ENCODE measurements at places on chromosomes 7 and 10.
A peak's percentile ranks its signal among the peaks of the same experiment; 100 is the strongest.

DNA sequence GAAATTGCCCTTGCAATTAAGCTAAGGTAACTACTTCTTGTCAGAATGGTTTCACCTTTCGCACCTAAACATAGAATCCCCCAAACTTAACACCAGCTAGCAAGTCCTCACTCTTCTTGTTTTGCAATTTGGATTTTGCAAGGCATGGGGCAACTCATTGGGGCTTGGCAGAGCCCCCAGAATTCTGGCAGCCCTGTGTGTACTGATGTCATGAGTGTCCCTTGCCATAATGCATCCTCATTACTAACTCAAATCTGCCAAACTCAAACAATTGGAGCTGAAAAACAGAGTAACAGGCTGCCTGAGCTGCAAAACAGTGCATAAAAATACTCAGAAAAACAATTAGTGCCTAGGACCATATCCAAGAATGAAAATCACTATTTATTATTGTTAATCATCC is 7.9 kb upstream of the XPNPEP1 start:
- DNase-seq, result no peak

- no peak for DNase-seq
These were observed 75.5 kb downstream of the ARHGAP22 start for GRCh38 chr10:48529331-48529730.

DNA sequence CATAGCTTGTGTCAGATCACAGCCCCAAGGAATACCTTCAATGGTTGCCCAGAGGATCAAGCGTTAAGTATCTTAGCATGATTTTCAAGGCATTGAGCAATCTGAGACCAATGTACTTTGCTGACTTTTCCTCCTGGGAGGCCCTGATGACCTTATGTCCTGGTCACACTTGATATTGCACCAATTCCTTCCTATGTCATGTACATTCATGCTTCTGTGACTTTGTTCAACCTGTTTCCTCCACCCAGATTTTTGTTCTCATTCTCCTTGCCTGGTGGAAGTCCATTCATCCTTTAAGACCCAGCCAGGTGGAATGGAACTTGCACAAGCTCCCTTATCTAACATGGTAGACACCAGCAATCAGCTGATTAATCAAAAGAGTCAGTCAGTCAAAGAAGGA is 160.8 kb downstream of the PFKFB3 start:
- DNase-seq, result no peak

DNA sequence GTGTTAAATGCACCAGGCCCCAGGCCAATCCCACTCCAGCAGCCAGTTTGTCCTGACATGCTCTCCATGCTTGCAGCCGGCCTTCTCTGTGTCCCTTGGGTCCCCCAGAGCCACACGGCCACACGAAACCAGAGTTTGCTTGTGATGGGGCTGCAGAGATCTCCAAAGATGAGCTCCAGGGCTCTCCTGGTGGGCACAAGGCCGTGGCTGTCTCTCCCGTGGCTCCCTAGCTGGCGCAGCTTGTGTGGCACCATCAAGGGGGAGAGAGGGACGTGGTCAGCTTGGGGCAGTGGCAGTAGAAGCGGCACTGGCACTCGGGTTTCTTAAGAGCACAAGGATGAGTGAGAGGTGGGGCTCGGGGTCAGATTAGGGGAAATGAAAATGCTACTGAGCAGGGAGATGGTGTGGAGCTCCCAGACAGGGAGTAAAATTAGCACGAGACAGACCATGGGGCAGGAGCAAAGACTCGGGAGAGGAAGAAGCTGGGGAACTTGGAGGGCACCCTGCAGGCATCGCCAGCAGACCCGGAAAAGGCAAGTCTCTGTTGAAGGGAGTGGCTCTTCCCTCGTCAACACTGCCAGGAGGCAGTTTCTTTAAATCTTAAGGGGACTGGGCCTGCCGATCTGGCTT is 572.5 kb upstream of the FOXK1 start:
- DNase-seq, result no peak

GRCh38 chr7:42878303-42878702 is 33.6 kb downstream of the C7orf25 start:
- DNase-seq, result no peak

DNA sequence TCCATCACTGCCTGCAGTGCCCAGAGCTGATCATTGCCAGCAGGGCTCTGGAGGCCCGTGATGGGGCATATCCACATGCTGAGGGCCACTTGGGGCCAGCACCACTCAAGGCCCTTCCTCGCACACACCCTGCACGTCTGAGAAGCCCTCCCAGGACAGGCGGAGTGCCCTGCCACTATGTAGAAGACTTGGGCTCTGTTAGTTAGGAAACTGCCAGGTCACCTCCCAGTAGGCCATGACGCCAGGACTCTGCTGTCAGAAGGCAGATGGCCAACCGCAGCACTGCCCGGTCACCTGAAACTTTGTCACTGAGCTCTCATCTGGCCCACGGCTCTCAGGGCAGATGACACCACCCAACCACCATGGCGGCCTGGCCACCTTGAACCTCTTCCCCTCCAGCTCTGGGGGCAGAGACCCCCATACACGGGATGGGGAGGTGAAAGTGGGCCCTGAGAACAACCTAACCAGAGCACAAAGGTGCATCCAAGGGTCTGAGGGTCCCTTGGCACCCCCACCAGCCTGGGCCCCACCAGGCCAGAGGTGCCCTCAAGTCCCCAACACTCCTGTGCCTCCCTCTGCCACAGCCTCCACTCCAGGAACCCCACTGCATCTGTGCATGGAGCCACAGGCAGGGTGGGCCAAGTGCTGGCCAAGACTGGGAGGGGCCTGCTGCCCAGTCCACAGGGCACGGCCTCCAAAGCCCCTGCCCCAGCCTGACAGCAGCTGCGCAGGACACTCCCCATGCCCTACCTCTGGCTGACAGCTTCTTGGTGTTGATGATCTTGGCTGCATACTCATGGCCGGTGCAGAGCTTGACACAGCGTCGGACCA is 41.8 kb downstream of the CAMK2B start:
- no peak for DNase-seq

DNA sequence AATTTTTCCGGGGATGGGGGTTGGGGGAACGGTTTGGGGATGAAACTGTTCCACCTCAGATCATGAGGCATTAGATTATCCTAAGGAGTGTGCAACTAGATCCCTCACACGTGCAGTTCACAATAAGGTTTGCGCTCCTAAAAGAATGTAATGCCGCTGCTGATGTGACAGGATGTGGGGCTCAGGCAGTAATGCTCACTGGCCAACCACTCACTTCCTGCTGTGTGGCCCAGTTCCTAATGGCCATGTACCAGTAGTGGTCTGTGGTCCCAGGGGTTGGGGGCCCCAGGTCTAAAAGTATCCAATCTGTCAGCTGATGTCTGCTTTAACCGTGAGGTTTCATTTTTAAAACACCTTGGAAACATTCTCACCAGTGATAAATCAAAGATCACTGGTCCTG is 2.2 kb downstream of the STN1 start:
- no peak for DNase-seq

GRCh38 chr7:48441848-48442492 is 270.7 kb downstream of the ABCA13 start:
- DNase-seq, result no peak

GRCh38 chr10:97861097-97861750 is 11.6 kb downstream of the GOLGA7B start:
- peak; percentile 19 for DNase-seq

DNA sequence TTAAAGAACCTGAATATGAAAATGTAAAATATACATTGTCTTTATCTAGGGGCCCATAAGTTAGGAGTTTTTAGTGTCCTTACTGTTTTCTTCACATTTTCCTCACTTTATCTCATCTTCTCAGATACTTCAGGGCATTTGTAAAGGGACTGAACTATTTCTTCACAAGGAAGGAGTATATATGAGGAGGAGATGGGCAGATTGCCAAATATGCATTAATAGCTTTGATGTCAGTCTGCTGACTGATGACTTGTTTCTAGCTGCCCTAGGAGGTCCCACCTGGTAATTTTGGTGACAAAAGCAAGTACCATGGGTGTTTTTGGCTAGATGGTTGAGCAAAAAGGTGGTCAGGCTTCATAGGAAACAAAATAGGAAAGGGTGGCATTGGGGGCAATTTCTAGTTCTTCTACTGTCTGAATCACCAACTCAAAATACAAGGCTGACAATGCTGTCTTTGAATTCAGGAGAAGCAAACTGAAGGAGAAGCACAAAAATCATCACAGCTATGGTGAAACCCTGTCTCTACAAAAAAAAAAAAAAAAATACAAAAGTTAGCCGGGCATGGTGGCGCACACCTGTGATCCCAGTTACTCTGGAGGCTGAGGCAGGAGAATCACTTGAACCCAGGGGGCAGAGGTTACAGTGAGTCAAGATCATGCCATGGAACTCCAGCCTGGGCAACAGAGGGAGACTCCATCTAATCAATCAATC is 10.4 kb upstream of the STRIP2 start:
- peak; percentile 9 for DNase-seq

DNA sequence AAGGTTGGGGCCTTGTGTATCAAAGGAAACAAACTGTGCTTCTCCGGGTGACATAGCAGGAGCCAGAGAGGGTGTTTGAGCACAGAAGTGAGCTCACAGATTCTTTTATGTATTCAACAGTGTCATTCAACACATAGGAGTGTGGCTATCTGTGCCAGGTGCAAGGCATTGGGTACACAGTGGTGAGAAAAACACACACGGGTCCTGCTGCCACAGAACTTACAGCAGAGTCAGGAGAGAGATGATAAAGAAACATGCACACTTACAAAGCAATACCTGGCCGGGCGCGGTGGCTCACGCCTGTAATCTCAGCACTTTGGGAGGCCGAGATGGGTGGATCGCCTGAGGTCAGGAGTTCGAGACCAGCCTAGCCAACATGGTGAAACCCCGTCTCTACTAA is 16.3 kb upstream of the ECHDC3 start:
- no peak for DNase-seq

GRCh38 chr10:86690657-86691084 is 22.4 kb downstream of the LDB3 start:
- DNase-seq, result no peak

DNA sequence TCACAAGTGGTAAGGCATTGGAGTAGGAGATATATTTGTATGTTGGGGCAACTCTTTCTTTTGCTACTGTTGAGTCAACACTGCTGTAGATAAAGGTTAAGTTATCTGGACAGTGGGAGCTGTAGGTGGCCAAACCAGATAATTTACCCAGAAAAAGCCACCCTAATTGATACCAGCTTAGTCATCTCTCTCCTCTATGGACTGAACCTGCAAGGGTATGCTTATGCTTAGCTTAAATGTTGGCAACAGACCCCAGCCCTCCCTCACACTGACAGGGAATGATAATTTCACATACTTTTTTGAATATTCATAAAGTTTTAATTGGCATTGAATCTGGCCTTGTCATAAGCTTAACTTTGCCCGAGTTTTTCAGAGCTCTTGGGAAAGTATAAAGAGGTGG is 66.3 kb downstream of the CREB5 start:
- DNase-seq, result no peak

DNA sequence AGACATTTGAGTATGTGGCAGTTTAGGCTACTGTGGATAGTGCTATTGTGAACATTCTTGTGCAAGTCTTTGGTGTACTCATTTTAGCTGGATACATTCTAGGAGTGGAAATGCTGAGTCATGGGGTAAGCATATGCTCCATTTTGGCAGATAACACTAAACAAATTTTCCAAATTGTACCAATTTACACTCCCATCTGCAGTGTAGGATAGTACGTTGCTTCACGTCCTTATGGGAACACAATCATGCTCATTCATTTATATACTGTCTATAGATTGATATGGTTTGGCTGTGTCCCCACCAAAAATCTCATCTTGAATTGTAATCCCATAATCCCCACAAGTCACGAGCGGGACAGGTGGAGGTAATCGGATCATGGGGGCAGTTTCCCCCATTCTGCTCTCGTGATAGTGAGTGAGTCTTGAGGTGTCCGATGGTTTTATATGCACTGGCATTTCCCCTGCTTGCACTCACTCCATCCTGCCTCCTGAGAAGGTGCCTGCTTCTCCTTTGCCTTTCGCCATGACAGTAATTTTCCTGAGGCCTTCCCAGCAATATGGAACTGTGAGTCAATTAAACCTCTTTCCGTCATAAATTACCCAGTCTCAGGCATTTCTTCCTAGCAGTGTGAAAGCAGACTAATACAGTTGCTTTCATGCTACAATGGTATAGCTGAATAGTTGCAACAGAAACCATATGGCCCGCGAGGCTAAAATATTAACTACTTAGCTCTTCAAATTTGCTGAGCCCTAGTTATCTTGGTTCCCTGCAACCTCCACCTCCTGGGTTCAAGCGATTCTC is 25.6 kb downstream of the RNF216 start:
- peak; percentile 83 for DNase-seq

GRCh38 chr10:1523221-1523620 is 214.1 kb downstream of the ADARB2 start:
- DNase-seq, result no peak

DNA sequence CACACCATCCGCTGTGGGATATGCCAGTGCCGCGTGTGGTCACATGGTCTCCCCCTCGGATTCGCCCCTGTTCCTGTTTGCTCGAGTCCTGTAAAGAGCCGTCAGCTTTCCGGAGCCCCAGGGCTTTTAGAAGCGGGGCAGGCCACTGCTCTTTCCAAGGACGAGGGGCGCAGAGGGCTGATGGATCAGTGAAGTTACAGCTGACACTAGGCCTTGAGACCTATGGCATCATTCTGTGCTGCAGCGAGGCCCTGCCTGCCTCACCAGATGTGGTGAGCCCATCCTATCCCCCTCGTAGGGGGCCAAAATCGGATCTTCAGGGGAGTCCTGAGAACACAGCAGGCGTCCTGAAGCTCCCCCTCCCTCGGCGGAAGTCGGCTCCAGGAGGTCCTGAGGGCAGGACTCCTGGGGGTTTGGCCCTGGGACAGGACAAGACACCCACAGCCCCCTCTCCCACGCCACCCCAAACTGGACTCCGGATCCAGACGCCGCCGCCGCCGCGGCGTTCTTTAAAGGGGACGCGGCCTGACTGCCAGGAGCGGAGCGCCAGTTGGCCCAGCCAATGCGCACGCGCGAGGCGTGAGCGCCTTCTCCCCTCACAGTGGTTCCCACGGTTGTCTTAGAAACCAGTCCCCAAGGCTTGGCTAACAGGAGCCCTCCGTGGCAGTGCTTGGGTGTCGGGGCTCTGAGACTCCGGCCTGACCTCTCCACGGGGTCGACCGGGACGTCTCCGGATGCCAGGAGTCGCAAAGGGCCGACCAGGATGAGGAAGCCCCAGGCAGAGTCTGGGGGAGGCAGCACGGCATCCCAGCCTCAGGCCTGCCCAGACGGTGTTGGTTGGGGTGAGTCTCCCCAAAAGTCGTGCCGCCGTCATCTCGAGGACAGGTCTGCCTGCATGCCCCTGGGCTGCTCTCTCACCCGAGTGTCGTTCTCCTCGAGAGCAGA is 371.7 kb downstream of the ZNF716 start:
- DNase-seq, result no peak

- no peak for DNase-seq
These were observed 45.0 kb downstream of the ZFAND4 start for GRCh38 chr10:45627412-45628048.

DNA sequence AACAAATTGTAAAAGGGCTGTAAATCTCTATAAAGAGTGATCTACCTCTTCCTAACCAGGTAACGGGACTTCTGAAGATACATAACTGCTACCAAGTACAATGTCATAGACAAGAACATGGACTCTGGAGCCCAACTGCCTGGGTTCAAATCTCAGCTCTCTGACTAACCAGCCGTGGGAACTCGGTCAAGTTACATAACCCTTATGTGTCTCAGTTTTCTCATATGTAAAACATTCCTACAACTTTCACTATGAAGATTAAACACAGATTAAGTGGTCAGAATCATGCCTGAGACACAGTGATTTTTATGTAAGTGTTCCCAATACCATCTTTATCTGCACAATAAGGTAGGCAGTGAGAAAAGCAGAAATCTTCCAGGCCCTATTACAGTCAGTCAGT is 52.6 kb downstream of the ITGB1 start:
- DNase-seq, result no peak

GRCh38 chr10:127999297-128000129 is 92.6 kb downstream of the PTPRE start:
- no peak for DNase-seq

- peak; percentile 9 for DNase-seq
These were observed 28.4 kb upstream of the RET start for GRCh38 chr10:43048301-43049051.

Data from fibroblast of skin of abdomen (primary cell).